ENCODE measurements at places on chromosomes 2 and 18.

- DNase-seq: no peak
Observed at GRCh38 chr18:79571211-79572092, 108.2 kb upstream of the CTDP1 start.

DNA sequence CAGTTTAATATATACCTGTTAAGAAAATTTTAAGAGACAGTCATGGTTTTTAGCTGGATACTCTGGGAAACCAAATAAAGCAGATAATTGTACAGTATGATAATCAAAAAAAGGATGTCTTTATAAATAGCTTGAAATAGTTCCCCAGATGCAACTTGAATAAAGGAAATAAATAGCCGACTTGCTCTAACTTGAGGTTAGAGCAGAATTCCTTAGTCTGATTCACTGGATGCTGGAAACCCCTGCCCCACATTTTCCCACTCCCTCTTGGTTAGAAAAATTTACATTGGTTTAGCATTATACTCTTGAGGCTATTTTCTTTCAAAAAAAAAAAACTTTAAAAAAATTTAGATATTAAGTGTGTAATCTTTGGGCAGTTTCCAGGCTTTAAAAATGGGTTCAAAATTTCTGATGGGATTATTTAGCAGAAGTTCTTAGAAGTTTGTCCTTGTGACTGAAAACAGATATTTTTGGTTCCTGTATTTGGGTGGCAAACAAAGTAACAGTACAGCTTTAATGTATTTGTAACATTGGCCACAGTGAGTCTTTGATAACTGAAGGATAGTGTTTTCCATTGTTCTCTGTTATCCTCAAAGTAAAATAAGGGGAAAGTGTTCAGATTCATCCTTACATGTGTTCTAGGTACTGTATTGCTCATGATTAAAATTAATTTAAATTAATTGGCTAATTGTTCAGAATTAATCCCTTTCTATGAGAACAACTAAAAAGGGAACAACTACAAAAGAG, 39.6 kb downstream of the ITGAV start:
- DNase-seq: no peak

DNA sequence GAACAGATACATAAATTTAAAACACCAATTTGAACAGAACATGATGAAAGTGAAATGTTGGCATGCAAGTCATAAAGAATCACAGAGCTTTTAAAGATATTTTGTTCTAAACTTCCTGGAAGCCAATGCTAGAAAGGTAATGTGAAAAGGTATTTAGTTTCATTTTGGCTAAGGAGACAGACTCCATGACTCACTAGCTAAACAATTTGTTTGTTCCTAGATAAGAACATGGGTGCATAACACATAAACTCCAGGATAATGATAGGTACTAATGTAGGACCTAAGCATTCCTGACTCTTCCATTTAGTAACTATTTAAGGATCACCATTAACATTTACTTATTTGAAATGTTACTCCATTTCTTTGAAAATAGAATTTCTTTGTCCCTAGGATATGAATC, 292.5 kb upstream of the CNTNAP5 start:
- DNase-seq: no peak

GRCh38 chr2:138777996-138778395, 2.2 kb downstream of the NXPH2 start:
- DNase-seq: no peak

DNA sequence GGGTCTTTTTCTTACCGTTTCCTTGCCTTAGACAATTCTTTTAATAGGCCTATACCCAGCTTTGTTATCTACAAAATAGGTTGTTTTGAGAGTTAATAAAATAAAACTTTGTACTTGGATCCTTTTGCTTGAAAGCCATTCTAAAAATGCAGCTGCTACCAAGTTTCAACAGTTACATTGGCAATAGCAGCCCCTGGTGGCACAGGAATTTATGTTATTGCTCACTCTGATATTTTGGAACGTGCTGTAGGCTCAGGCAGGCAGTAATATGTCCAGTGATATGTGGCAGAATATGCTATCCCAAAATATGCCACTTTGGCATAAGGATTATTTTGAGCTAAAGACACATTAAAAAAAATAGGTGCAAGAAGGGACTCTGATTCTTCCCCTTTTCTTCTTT, 6.7 kb upstream of the COMMD1 start:
- no peak for DNase-seq

DNA sequence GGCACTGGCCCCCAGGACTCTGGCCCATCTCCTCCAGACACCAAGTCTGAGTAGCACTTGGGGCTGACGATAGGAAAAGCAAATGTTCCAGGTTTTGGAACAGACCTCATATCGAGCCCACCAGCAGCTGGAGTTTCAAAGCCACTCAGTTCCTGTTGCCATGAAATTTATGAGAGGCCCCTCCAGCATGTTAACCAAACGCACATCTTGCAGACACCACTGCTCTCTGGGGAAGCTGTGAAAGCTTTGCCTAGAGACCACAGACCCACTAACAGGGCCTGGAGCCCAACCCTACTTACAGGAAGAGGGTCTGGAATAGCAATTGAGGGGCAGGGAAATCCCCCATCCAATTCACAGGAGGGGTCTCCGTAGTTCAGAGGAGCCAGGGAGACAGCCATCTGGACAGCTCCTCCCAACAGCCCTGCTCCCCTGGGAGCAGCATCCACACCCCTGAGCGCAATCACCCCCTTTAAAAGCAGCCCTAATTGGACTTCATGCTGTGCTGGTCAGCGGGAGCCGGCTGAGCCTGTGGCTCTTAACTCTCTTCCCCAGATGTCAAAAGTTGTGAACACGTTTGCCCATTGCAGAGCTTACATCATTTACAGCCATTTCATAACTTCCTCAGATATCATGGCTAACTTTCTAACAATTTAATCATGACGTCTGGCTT, 81.3 kb downstream of the TGFA start:
- no peak for DNase-seq

DNA sequence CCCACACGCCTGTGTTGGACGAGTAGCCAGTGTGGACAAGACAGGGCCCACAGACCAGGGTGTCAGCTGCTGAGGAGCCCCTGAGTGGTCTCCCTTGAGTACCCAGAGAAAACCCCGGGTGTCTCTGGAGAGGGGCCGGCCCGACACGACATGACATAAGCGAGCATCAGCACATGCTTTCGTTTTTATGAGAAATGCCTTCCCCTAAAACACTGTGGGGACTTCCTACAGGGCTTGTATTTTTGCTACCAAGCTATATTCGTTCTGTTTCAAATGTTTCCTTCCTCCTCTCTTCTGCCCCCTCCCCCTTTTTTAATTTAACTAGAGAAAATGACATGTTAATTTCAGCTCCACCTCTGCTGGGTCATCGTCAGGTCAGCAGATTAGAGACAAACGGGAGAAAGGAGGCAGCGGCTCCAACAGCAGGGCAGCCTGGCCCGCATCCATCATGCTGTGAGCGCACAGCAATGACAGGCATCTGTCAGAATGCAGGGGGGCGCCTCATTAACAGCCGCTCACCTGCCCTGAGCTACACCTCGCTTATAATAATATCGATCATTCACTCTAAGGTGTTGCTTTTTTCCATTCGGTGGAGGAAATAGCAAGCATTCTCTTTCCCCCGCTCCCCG, 286.2 kb downstream of the ZNF516 start:
- DNase-seq: no peak

DNA sequence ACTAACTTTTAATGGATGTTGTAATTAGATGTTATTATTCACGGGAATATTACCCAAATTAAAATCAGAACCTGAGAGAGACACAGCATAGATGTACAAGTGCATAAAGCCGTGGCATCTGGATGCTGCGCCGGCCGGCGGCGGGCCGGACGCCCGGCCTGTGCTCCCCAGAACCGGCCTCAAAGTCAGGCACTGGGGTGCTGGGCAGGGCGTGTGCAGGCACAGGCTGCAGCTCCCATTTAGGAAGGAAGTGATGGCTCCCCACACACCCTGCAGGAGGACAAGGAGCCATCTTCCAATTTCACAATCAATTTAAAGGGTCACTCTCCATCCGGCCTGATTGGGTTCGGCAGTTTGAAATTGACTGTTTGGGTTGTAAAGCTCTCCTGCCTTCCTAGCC, 367.7 kb upstream of the SALL3 start:
- DNase-seq: no peak

GRCh38 chr2:14891546-14891945, 259.0 kb downstream of the LRATD1 start:
- no peak for DNase-seq

GRCh38 chr2:199468561-199469513, 11.1 kb upstream of the SATB2 start:
- DNase-seq: no peak
